B cell (primary cell): ENCODE measurements at places on chromosomes 2 and 18. TPM values are rescaled to one million over a fixed set of nuclear protein-coding genes. Genes with fewer than 3 reads are reported as not detected.

The TUBB8B gene
- polyA plus RNA-seq, result 1.6 and 6.3 TPM in 2 replicates

The IL1RN gene
- 0.40 and 0.79 TPM in 2 replicates for polyA plus RNA-seq

The PPP1R1C gene
- not detected in 2 replicates for polyA plus RNA-seq

The B4GALT6 gene
- polyA plus RNA-seq, result 0.14 TPM in 1 of 2 replicates, not detected in the other

The SCN9A gene
- polyA plus RNA-seq, result 0.04 TPM in 1 of 2 replicates, not detected in the other

The REL gene
- 27.9 and 54.4 TPM in 2 replicates for polyA plus RNA-seq
